ENCODE measurements at places on chromosomes 1 and 21. TPM values are rescaled to one million over a fixed set of nuclear protein-coding genes. Genes with fewer than 3 reads are reported as not detected.

DNA sequence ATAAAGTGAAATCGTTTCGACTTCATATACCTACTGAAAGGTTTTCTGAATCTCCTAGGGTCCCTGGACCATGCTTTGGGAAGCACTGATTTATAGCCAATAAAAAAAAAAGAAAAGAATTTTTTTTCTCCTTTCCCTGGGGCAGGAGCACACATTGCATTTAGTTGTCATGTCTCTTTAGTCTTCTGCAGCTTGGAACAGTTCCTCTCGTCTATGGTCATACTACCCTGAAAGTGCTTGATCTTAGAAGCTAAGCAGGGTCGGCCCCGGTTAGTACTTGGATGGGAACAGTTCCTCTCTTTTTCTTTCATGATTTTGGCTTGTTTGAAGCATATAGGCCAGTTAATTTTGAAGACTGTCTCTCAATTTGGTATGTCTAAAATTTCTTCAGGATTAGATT, 3.7 kb upstream of the SERPINC1 start:
- H3K4me1 ChIP-seq: no peaks in the 10 kb centered on the region
- DNase-seq: no peak
- H3K36me3 ChIP-seq: no peaks in the 10 kb centered on the region
- H3K4me3 ChIP-seq: no peak overlapping the region
- no peak overlapping the region for H3K27ac ChIP-seq

GRCh38 chr1:19045898-19046880, 89.7 kb upstream of the IFFO2 start:
- DNase-seq: no peak
- H3K27me3 ChIP-seq: peaks cover 5% of the 10 kb centered on the region
- no peak overlapping the region for H3K4me3 ChIP-seq
- H3K4me1 ChIP-seq: no peaks in the 10 kb centered on the region

GRCh38 chr1:213066363-213066762, 15.3 kb downstream of the RPS6KC1 start:
- H3K4me1 ChIP-seq: peaks cover 3% of the 10 kb centered on the region
- H3K27ac ChIP-seq: no peak overlapping the region
- no peaks in the 10 kb centered on the region for H3K27me3 ChIP-seq
- no peak overlapping the region for H3K4me3 ChIP-seq

ANXA9 gene
- total RNA-seq: 0.68 TPM

PDXK gene
- 276 TPM for total RNA-seq

DNA sequence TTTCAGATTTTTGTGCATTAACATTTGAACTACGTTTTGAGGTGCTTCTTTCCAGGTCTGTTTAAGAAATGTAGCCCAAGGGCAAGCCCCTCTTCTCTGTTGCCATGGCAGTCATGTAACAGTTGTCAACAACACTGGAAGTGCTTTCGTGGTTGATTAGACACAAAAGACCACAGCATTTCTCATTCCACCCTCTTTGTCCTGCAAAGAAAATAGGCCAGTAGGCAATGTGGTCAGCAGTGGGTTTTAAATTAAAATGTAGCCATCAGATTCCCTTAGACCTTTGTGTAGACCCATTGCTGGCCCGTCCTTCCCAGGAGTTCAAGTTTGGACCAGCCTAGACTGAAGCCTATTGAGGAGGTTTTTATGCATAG, 35.4 kb downstream of the VANGL1 start:
- peak; percentile 39 for DNase-seq
- no peak overlapping the region for H3K4me3 ChIP-seq
- peaks cover 4% of the 10 kb centered on the region for H3K4me1 ChIP-seq
- no peaks in the 10 kb centered on the region for H3K27me3 ChIP-seq

PTGS2 gene
- total RNA-seq: 12.6 TPM

ZC3H11A gene
- total RNA-seq: 51.6 TPM

DNA sequence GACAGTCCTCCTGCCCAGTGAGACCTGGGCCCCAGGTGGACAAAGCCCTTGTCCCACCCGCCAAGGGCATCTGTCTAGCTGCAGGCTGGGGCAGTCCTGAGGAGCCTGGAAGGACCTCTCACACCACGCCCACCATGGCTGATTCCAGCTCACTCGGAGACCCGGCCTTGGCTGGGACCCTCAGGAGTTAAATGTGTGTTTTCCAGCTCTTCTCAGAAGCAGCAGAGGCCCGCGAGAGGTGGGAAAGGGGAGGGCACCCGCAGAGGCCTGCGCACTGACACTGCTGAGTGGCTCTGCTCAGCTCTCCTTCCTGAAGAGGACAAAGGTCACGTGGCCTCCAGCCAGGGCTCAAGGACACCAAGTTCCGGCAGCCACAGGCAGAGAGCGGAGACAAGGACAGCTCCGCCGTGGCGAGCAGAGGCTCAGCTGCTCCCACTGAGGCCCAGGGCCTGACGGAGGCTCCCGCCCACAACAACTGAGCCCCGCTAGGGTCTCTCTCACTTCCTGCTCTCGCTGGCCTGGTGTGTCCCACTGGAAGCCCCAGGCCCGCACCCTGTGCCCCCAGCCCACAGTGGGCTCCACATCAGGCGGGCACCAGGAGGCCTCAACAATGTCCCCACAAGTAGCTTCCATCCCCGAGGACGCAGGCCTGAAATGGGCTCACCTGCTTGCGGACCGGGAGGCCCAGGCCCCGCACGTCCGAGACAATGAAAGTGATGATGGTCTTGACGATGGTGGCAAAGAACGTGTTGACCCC, 16.9 kb downstream of the SLC19A1 start:
- DNase-seq: peak; percentile 37
- no peaks in the 10 kb centered on the region for H3K27me3 ChIP-seq
- no peaks in the 10 kb centered on the region for H3K4me1 ChIP-seq
- no peak overlapping the region for H3K4me3 ChIP-seq
- peak overlapping the region; percentile 37 for H3K27ac ChIP-seq

ITGB3BP gene
- total RNA-seq: 17.4 TPM

DNA sequence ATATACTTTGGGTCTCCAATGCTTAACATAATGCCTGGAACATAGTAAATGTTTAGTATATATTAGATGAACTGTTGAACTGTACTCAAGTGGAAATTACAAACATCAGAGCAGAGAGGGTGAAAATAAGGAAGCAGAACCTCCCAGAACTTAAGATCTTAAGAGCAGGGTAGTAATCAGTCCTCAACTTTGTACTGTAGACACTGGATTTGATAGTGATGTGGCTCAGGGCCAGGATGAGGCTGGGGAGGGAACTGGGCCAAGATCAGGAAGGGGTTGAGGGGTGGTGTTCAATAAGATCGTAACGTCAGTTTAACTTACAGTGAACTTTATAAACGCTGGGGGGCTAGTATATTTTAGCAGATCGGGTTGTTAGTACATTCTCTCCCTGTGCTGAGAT, 15.4 kb downstream of the MPZL1 start:
- H3K36me3 ChIP-seq: no peaks in the 10 kb centered on the region
- H3K27ac ChIP-seq: no peak overlapping the region
- H3K4me3 ChIP-seq: no peak overlapping the region
- H3K4me1 ChIP-seq: peaks cover 4% of the 10 kb centered on the region
- H3K27me3 ChIP-seq: no peaks in the 10 kb centered on the region

NCAM2 gene
- total RNA-seq: 11.7 TPM

- H3K4me1 ChIP-seq: peaks cover 4% of the 10 kb centered on the region
- no peaks in the 10 kb centered on the region for H3K27me3 ChIP-seq
- no peaks in the 10 kb centered on the region for H3K36me3 ChIP-seq
- peak; percentile 16 for DNase-seq
- peak overlapping the region; percentile 71 for H3K4me3 ChIP-seq
These were observed 1.4 kb upstream of the USP1 start for GRCh38 chr1:62435231-62436038.

GRCh38 chr1:19651141-19651737, 7.1 kb downstream of the NBL1 start:
- no peak overlapping the region for H3K27ac ChIP-seq
- H3K4me1 ChIP-seq: peaks cover 16% of the 10 kb centered on the region
- peaks cover 4% of the 10 kb centered on the region for H3K36me3 ChIP-seq
- peak; percentile 64 for DNase-seq
- no peaks in the 10 kb centered on the region for H3K27me3 ChIP-seq

- H3K27me3 ChIP-seq: no peaks in the 10 kb centered on the region
- H3K27ac ChIP-seq: peak overlapping the region; percentile 94
- peak overlapping the region; percentile 79 for H3K4me3 ChIP-seq
- peaks cover 3% of the 10 kb centered on the region for H3K36me3 ChIP-seq
- no peaks in the 10 kb centered on the region for H3K4me1 ChIP-seq
- DNase-seq: peak; percentile 77
These were observed 371 bp downstream of the SZRD1 start for GRCh38 chr1:16367258-16367967.

DNA sequence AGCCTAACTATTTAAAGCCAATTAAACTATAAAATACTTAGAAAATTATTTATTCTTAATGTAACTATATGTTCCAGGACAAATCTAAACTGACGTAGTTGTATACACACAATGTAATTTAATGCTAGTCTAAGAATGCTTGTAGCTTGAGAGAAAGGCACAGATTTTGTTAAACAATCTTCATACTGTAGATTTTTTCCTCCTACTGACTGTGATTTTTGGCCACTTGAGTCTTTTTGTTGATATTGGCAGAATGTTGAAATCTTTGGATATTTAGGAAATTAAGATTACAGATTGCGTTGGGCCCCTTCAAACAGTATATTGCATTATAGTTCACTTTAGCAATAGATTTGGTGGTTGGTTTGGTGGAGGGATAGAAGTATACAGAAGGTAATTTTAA, 40.5 kb downstream of the ATF3 start:
- no peak overlapping the region for H3K4me3 ChIP-seq
- H3K27ac ChIP-seq: no peak overlapping the region
- peak; percentile 80 for DNase-seq
- no peaks in the 10 kb centered on the region for H3K27me3 ChIP-seq
- no peaks in the 10 kb centered on the region for H3K4me1 ChIP-seq

- H3K4me3 ChIP-seq: no peak overlapping the region
- peaks cover 6% of the 10 kb centered on the region for H3K4me1 ChIP-seq
- peak overlapping the region; percentile 30 for H3K27ac ChIP-seq
- H3K36me3 ChIP-seq: no peaks in the 10 kb centered on the region
- no peaks in the 10 kb centered on the region for H3K27me3 ChIP-seq
These were observed 220.7 kb downstream of the TOMM20 start for GRCh38 chr1:234907940-234908405.

MYOG gene
- not detected for total RNA-seq

CD1E gene
- 1.3 TPM for total RNA-seq

DNA sequence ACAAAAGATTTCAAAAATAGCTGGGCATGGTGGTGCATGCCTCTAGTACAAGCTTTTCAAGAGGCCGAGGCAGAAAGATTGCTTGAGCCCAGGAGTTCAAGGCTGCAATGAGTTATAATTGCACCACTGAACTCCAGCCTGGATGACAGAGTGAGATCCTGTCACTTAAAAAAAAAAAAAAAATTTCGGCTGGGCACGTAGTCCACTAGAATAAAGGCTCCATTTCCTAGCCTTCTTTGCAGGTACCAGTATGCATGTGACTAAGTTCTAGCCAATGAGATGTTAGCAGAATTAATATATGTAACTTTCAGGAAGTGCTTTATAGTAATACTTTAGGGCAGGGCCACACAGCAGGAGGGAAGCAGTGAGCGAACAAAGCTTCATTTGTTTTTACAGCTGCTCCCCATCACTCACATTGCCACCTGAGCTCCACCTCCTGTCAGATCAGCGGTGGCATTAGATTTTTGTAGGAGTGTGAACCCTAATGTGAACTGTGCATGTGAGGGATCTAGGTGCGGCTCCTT, 28.8 kb upstream of the SYDE2 start:
- DNase-seq: no peak
- H3K4me1 ChIP-seq: peaks cover 2% of the 10 kb centered on the region
- H3K27me3 ChIP-seq: no peaks in the 10 kb centered on the region
- H3K27ac ChIP-seq: no peak overlapping the region
- H3K4me3 ChIP-seq: no peak overlapping the region

DNA sequence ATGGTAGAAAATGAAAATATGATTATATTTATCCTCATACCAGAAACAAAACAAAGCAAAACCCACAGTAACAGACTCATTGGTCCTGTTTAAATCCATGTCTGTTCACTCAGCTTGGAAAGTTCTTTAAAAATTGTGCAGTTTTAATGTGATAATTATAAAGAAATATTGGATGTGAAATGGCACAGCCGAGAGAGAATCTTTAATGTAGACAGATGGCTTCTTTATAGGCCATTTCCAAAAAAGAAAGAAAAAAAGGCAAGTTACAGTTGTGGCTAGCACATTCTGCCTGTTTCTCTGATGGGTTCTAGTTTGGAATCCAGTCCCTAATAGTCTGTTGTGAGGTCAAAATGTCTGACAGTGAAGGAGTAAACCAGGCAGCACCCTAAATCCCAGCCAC, 62.0 kb downstream of the SH3BGR start:
- H3K36me3 ChIP-seq: no peaks in the 10 kb centered on the region
- H3K27me3 ChIP-seq: no peaks in the 10 kb centered on the region
- no peak overlapping the region for H3K4me3 ChIP-seq
- no peaks in the 10 kb centered on the region for H3K4me1 ChIP-seq
- no peak overlapping the region for H3K27ac ChIP-seq
